ENCODE measurements at places on chromosomes 1 and 21. TPM values are rescaled to one million over a fixed set of nuclear protein-coding genes. Genes with fewer than 3 reads are reported as not detected.

DNA sequence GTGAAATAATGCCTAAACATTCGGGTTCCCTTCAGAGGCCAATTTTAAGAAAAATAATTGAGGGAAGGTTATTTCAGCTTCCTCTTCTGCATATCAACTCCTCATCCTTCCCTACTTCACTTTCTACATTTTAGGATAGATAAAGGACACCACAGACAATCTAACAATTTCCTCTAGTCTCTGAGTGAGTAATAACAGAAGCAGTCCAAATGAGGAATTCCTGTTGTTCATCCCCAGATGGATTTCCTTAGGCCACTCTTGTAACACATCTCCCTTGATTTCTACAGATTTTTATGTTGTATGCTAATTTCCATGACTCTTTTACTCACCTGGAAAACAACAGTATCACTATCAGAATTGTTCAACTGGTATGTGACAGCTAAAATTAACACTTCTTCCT lies 87.7 kb upstream of the LYPLAL1 start:
- DNase-seq: no peak

JAM2 gene
- polyA plus RNA-seq: 10.8 TPM

PIGR gene
- polyA plus RNA-seq: 2.2 TPM

KPRP gene
- not detected for polyA plus RNA-seq

FAM163A gene
- polyA plus RNA-seq: 0.68 TPM
